ENCODE measurements at places on chromosomes 3 and 15. TPM values are rescaled to one million over a fixed set of nuclear protein-coding genes. Genes with fewer than 3 reads are reported as not detected.

LEO1 gene
- polyA plus RNA-seq, result 20.4 TPM

GOLGA8R gene
- 2.8 TPM for polyA plus RNA-seq

IMPG2 gene
- 1.7 TPM for polyA plus RNA-seq

ALG1L2 gene
- polyA plus RNA-seq, result 1.6 TPM

CCR8 gene
- polyA plus RNA-seq, result not detected

DNA sequence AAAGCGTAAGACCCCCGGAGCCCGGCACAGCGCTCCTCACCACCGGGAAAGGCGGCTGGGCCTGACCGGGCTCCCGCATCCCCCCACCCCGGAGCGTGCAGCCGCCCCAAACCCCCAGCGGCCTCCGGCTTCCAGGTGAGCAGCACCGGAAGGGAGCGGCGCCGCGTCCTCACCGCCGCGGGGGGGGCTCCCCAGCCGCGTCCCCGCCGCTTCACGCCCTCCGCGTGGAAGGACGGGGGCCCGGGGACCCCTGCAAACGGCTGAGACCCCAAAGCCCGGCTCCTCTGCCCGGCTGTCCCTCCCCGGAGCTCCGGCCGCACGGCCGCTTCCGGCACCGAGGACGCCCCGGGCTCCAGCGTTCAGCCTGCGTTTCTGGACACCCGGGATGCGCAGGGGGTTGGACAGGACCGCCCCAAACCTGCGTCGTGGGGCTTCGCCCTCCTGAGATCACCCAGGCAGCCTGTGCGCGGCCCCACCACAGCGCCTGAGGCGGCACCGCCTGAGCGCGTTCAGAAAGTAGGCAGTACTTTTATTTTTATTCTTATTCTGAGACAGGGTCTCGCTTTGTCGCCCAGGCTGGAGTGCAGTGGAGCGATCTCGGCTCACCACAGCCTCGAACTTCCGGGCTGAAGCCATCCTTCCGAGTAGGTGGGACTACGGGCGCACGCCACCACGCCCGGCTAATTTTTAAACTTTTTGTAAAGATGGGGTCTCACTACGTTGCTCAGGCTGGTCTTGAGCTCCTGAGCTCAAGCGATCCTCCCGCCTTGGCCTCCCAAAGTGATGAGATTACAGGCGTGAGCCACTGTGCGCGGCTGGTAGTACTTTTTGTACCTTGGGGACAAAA, 51.6 kb upstream of the BLM start:
- peak; percentile 47 for DNase-seq

DNA sequence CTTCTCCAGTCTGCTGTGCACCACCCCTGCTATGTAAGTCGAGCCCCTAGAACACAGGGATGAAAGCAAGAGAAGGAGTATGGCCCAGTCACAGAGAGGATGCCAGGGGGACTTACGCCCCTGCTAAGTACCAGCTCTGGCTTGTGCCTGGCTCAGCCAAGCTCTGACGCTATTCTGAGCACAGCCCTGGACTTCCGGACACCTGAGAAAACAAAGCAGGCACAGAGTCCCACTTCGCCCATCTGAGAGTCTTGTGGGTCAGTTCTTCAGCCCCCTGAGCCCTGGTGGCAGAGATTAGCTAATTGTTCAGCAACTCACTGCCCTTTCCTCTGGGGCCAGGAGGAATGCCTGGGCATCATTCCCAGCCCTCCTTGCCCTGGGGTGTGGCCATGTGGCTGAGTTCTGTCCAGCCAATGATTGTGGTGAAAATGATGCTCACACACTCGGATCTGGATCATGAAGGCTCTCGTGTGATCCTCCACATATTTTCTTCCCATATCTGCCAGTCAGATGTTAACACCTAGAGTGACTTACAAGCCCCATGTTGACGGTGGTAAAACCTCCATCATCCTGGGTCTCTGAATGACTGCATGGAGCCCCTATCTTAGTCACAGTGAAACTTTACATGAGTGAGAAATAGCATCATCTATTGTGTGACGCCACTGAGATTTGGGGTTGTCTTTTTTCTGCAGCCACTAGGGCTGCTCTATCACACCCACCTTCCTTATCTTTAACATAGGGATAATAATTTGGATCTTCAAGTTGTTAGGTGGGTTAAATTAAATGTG, 105.7 kb downstream of the TPRA1 start:
- no peak for DNase-seq

DNA sequence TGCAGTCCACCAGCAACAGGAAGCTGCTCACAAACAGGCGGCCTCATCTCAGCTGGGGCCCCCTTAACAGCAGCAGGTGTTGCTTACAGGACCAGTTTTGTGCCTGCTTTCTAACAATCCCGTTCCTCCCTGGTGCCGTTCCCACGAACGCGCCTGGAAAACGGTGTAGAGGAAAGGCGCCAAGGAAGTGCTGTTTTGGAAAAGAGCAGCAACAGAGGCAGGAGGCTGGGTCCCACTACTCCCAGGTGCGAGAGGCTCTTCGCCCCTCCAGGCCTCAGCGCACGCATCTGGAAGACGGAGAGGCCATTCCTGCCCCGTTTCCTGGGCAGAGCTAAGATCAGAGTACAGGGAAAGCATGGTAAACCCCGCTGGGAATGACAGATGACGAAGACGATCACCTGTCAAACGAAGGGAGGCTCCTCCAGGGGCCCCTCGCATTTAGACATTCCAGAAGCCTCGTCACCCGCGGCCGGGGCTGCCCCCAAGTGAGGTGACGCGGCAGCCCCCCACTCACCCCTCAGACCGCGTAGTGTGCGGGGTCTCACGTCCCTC, 603 bp downstream of the SCAPER start:
- no peak for DNase-seq

- no peak for DNase-seq
These were observed 156.3 kb downstream of the WNT5A start for GRCh38 chr3:55330756-55331155.

DNA sequence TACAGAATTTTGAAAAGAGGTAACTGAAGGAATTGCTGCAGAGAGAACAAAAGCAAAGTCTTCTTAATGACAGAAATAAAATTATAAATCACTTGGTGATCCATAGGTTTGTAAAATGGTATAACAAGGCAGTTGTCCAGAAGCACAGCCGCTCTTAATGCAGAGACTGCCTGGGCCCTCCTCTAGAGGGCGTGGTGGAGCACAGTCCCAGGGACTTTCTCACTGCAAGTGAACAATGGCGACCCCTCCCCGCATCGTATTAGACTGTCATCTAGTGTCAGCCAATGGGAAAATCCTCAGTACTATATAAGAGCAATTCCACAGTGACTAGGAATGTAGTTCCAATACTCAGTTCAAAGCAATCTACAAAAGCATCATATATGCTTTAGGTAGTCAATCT, 26.4 kb upstream of the ZBED2 start:
- no peak for DNase-seq

DNA sequence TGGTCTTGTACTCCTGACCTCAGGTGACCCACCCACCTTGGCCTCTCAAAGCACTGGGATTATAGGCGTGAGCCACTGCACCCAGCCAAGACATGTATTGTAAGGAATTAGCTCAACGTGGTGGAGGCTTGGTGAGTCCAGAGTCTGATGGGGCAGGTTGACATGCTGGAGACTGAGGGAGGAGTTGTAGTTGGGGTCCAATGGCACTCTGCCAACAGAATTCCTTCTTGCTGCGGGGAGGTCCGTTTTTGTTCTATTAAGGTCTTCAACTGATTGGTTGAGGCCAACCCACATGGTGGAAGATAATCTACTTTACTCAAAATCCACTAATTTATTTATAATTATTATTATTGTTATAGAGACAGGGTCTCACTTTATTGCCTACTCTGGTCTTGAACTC, 30.1 kb downstream of the PLA2G4D start:
- DNase-seq, result no peak

DNA sequence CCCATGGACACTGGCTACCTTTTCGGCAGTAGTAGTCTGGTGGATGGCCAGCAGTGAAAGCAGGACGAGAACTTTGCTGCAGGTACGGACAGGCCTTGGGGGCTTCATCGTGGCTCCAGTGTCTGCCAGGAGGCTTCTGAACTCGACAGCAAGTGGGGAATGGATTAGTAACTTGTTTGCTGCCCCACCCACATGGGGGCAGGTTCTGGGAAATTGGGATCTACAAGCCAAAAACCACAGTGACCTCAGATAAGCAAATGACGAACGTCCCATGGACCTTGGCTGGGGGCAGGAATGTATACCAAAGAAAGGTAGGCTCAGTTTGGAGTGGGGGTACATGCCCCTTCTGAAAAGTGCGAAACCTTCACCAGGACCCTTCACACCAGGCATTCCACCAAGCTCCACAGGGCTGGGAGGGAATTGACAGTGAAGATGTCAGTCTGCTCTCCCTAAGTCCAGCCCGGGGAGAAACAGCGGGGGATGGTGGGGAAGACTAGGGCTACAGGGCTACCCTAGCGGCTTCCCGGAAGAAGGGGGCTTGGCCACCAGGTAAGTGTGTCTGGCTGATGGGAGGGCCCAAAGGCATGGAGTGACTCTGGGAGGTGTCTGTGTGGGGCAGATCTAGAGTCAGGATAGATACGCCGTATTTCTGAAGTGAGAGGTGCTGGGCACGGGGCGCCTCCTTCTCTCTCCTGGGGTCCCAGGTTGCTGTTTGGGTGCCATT, at the start of gene ITIH4:
Gene ITIH4 (minus strand): TSS at position 138 of the 724 bp plus-strand sequence. CDS start 30 bp downstream, at position 108.
- DNase-seq, result no peak
